Activated CD8-positive, alpha-beta memory T cell treated with anti-CD3 and anti-CD28 coated beads, Interleukin-2, amount 50 U/mL, for 4 hours (primary cell): ENCODE measurements at places on chromosomes 13 and 19.

GRCh38 chr13:35388441-35389355 is 87.8 kb downstream of the MAB21L1 start:
- DNase-seq, result no peak

DNA sequence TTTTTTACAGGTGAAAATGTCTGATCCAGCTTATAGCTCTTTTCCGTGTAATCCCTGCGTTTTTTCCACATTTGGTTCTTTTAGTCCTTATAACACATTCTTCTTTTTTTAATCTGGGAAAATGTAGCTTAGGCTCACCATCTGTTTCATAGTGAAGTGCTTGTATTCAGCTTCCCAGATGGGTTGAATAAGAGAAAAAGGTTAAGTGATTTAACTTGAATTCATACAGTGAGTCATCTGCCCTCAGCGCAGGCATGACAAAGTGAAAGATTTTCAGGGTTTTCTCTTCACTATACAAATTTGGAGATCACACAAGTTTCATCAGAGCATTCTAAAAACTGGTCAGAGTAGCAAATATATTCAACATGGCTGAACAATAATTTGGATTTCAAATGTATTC is 224.8 kb downstream of the SPRY2 start:
- DNase-seq, result no peak

DNA sequence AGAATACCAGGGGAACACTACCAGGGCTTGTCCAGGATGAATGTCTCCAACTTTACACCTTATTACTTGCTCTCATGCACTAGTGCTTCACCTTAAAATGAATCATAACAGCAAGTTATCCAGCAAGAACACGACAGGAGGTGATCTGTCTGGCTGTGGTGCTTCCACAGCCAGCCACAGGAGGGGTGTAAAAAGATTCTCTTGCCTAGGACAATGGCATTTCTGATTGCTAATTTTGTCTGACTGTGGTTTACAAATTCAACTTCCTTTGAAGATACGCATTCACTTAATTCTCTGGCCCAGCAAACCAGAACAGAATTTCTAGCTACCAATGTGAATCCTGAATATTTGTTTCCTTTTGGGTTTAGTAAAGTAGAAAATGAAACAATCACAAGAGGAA is 23.1 kb upstream of the COG3 start:
- no peak for DNase-seq

DNA sequence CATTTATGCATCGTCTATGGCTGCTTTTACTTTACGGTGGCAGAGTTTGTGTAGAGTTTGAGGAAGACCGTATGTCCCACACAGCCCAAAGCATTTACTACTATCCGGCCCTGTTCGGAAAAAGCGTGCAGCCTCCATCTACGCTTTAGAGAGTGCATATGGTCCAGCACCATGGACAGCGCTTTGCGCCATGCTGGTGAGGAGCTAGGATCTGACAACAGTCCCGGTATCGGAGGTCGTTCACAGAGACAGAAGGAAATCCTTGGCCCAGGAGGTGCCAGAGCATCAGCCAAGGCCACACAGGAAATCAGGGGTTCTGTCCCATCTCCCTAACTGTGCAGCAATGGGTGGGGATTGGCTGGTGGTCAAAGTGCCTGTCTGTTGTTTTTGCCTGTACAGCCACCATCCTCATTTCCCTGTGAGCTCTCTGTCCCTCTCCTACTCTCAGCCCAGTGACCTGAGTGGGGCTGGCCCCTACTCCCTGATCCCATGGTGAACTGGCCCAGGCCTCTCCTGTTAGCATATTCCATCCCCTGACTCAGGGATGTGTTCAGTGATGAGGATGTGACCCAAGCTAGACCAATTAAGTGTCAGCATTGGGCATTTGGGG is 16.2 kb upstream of the PRODH2 start:
- peak; percentile 37 for DNase-seq

DNA sequence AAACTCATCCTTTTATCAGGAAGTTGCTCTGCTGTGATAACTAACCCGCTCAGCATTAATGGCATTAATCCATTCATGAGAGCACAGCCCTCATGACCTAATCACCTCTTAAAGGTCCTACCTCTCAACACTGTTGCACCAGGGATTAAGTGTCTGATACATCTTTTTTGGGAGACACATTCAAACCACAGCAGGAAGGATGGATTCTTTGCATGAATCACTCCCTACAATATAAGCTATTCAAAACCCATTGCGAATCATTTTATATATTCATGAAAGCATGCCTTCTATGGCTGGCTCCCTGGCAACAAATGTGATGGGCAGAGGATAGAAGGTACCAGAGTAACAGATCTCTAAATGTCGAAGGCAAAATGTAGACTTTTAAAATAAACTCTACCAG is 27.6 kb downstream of the ARL11 start:
- DNase-seq, result no peak

DNA sequence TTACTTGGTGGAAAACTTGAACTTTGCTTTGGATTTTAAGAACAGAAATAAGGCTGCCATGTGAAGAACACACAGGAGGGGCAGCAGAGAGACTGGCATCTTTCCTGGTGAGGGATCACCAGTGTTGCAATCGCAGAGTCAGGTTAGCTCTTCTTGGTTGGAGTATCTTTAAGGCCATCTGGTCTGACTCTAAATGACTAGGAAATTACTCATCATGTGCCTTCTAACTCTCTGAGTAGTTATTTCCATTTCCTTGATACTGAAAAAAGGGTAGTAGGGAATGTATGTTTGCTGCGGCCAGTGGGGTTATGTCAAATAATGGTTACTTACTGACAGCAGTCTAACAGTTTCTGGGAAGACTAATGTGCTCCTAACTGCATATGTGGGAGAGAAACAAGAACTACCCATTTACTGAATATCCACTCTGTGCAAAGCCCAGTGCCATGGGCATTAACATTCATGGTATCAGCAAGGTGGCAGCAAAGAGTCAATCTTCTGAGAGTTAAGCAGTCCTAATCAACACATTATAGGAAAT is 122.1 kb downstream of the COG6 start:
- DNase-seq, result peak; percentile 26

DNA sequence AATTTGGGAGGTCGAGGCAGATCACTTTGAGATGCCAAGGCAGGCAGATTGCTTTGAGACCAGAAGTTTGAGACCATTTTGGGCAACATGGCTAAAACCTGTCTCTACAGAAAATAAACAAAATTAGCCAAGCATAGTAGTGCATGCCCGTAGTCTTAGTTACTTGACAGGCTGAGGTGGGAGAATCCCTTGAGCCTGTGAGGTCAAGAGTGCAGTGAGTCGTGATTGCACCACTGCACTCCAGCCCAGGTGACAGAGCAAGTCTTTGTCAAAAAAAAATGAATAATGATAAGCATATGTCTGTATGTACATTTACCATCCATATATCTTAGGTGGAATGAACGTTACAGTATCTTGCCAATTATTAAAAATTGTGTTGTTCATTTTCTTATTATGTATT is 2447.7 kb downstream of the PCDH9 start:
- no peak for DNase-seq

DNA sequence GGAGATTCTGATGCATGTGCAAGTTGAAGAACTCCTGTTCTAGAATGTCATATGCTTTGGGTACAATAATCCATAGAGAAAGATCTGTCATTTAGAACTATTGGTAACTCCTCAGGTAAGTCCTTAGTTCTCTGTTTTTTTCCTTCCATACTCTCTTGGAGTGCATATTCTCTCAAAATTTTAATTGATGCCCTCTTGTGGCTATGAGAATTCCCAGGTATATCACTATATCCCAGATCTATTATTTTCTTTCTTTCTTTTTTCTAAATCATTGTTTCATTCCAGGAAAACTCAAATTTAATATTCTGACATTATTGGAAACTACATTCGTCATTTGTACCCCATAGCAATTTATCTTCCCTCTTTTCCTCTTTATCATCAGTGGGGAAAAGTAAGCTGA is 485.4 kb downstream of the KLF5 start:
- no peak for DNase-seq

DNA sequence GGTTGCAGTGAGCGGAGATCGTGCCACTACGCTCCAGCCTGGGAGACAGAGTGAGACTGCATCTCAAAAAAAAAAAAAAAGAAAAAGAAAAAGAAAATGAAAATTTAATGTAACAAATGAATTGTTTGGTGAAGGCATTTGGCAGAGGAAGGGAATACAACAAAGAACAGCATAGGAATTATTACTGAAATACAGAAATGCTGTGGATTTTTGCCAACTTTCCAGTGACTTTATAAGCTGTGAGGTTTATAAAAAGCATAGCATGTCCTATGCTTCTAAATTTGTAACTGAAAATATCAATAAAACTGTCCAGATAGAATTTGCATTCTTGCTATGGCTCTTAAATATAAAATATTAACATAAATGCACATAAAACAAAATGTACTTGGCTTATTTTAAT is 112.9 kb upstream of the IRS2 start:
- no peak for DNase-seq

GRCh38 chr13:49441846-49442245 is 2.0 kb downstream of the CAB39L start:
- DNase-seq, result no peak

GRCh38 chr13:37085606-37086005 is 19.9 kb downstream of the CSNK1A1L start:
- no peak for DNase-seq

DNA sequence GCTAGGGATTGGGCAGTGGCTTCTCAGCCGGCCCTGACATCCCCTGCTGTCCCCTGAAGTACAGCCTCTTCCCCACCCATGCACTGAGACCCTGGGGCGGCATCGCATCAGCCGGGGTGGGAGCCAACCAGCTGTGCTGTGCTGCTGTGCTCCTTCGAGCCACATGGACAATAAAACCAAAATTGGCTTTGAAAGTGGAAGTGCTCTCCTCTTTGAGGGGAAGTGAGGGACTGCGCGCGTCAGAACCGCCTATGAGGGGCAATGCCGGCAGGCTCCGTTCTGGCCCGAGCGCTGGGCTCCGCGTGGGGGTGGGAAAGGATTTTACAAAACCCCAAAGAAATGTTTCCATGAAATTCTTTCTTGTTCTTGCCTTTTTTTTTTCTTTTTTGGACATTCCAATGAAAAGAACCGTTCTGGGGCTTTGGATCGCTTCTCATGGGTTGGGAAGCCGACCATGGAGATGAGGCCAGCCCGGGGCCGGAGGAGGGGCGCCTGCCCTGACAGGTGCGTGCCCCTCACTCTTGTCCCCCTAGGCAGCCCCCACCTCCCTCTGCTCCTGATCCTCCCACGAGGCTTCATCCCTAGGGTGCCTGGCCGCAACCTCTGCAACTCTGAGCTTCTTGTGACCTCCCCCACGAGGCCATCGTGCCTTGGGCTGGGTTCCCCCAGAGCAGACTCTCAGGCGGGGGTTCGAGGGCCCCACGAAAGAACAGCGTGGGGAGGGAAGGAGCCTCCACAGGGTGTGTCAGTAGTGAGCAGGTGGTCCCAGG is 22.6 kb downstream of the KLHL26 start:
- DNase-seq, result no peak

DNA sequence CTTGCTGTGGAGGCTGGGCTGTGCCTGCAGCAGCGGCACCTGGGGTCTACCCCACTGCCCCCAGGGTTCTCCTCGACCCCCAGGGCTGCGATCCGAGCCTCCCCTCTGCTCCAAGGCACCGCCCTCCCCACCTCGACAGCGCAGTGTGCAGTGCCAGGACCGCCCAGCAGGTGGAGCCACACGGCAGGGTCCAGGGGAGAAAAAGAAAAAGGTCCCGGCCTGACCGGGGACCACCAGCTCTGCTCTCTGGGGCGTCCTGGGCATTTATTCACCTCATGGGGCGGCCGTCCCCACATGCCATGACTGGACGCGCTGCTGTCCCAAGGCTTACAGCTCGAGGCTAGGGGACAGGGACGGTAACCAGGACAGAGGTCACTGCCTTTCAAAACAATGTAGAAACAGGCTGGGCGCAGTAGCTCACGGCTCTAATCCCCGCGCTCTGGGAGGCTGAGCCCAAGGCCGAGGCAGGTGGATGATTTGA is 10.6 kb downstream of the REXO1 start:
- peak; percentile 63 for DNase-seq

DNA sequence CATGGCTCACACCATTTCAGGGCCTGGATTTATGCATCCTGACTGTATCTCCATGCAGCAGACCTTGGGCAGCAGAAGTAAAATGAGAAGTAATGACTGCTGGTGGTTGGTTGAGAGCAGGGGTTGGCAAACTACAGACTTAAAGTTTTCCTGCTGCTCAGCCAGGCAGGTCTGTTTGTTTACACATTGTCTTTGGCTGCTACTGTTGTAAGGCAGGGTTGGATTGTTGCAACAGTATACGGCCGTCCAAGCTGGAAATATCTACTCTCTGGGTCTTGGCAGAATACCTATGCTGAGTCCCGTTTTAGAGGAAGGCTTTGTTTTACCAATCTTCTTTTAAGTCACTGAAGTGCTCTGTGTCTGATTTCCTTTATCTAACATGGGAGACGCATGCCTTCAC is 13.5 kb downstream of the SNRNP70 start:
- no peak for DNase-seq

DNA sequence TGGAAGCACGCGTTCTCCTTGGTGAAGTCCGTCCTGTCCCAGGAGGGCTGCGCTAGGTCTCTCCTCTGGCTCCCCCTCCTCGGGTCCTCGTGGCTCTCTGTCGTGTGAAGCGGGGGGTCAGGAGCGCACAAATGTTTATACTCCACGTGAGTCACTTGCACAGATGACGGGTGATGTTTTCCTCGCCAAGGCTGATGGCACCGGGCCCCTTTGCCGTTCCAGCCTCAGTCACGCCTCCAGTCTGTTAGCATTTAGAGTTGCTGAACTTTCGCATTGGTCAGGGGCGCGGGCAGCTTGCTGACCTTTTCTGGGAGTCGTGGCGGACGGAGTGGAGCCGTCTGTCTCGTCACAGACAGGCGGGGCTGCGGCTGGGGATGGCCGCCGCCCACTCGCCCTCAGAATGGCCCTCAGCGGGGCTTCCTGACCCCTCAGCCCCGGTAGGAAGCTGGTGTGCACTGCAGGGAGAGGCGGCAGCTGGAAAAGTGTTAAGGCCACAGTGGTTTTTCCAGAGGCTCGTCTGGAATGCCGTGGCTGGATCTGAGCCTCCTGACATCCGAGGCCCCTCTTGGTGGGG is 13.7 kb downstream of the KLHL26 start:
- no peak for DNase-seq

DNA sequence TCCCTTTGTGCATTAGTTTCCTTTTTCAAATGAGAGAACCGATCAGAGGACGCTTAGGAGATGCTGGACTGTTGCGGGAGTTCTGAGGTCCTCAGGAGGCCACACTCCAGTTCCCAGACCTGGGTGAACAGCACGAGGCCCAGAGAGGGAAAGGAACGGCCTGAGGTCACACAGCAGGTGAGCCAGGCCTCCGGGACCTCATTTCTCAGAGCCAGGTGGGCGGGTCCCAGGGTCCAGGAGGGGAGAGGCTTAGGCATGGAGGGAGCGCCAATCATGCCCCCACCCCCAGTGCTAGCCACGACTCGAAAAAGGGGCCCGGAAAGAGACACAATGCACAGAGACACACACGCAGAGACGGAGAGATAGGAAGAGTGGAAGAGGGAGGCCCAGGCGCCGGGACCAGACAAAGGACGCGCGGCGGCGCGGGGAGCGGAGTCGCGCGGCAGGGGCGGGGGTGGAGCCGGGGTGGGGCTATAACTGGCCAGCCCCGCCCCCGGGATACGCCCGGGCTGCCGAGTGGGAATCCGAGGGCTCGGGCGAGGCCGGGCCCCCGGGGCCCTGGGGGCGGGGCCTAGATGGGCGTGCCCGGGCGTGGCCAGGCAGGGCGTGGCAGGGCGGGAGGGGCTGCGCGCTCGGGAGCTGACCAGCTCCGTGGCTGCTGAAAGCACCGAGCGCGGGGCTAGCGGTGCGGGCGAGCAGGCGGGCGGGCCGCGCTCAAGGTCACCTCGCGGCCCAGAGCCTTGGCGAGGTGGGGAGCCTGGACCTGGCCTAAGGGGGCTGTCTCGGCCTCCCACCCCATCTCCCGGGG is 1.6 kb downstream of the ELAVL3 start:
- no peak for DNase-seq
